Thyroid gland (tissue), 4 donors: ENCODE measurements at places on chromosomes 11 and 22. TPM values are rescaled to one million over a fixed set of nuclear protein-coding genes. Genes with fewer than 3 reads are reported as not detected.

DNA sequence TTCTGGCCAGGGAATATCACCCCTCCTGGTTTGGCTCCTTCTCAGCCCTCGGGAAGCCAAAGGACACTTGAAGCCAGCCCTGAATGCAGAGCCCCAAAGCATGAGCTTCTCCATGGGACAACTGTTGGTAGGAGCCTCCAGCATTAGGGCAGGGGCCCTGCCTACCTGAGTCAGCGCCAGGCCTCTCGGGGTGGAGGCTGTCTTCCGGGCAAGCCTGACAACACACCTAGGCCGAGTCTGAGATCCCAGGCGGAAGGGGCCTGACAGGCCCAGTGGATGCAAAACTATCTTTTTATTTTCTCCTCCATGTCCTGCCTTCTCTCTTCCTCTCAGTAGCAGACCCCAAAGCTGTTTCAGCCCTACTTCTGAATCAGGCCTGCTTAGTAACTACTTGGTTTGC is 27.6 kb downstream of the RCOR2 start:
- peak; percentile 30 for DNase-seq
- H3K27ac ChIP-seq, result peak overlapping the region; percentile 93
- peaks cover 61% of the 10 kb centered on the region for H3K4me1 ChIP-seq
- no peaks in the 10 kb centered on the region for H3K27me3 ChIP-seq

DNA sequence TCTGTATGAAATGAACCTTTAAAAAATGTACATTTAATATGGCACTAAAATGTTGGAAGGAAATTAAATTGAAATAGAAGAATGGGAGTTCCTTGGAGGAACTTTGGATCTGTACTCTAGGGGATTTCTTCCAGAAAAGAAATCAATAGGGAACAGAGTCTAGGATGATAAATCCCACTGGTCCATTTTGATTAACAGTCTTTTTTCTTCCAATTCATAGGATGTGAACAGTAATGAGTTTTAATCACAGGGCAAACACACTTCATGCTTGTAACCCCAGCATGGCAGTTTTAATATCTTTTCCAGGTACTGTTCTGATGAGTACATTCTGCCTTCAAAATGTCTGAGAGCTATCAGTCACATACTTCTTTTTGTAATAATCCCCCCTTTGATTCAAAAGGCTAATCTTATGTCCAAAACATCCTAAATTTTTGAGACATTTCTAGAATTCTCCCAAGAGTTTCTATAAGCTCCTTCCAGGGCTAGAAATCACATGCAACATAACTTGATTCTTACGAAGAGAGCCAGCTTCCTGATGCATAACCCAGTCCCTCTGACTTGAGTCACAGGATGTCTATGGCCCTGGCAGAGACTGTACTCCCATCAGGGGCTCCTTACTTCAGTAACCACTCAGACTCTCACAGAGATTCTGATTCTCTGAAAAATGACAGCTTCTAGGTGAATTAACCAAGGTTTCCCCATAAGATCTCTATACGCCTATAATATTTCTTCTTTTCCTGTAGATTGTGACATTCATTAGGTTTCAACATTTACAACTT is 112.9 kb downstream of the SLC36A4 start:
- no peaks in the 10 kb centered on the region for H3K27me3 ChIP-seq
- no peak overlapping the region for H3K4me3 ChIP-seq
- H3K36me3 ChIP-seq, result no peaks in the 10 kb centered on the region
- peak overlapping the region; percentile 32 for H3K27ac ChIP-seq
- DNase-seq, result peak; percentile 14
- H3K4me1 ChIP-seq, result no peaks in the 10 kb centered on the region

DNA sequence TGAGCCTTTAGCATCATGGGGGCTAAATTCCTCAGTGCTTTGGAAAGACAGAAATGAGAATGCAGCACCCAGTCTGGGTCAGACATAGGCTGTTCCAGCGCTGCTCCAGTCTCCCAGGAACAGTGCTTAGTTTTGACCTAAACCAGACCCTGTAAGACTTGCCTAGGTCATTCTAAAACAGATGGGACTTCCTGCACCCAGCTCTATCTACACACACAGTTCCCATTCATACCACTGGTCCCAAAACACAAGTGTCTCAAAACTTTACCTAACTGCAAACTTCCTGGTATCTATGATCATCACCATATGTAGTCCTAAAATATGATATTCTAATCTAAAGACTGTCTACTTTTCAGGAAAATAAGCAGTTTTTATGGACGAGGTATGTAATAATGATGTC is 37.9 kb downstream of the PRCP start:
- H3K27ac ChIP-seq, result no peak overlapping the region
- no peaks in the 10 kb centered on the region for H3K27me3 ChIP-seq
- no peak for DNase-seq
- no peak overlapping the region for H3K4me3 ChIP-seq
- peaks cover 20% of the 10 kb centered on the region for H3K4me1 ChIP-seq

GRCh38 chr22:19762568-19763457 is 2.2 kb downstream of the TBX1 start:
- H3K27ac ChIP-seq, result no peak overlapping the region
- H3K27me3 ChIP-seq, result peaks cover 24% of the 10 kb centered on the region
- no peak for DNase-seq
- H3K4me1 ChIP-seq, result peaks cover 29% of the 10 kb centered on the region
- no peaks in the 10 kb centered on the region for H3K36me3 ChIP-seq

The ISX gene
- not detected for total RNA-seq
